ENCODE measurements at places on chromosomes 12 and 14.

GRCh38 chr12:93361151-93361919, 16.4 kb upstream of the NUDT4 start:
- DNase-seq, result no peak

GRCh38 chr12:89597210-89597609, 71.4 kb upstream of the POC1B start:
- no peak for DNase-seq

GRCh38 chr12:47264951-47265350, 185.2 kb upstream of the AMIGO2 start:
- DNase-seq, result no peak

DNA sequence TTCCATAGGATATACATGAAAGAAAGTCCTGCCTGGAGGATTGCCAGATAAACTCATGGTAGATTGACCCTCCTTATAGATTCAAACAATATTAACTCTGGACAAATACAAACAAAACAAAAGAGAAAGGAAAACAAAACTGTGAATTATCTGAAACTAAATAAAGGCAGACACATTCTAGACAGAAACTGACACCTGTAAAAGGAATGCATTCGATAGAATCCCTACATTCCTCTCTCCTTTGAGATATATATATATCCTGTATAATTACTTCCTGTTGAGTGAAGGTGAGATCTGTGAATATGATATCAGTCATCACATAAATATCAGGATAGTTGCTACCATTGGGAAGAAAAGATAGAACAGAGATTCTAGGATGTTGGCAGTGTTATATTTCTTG, 948.4 kb upstream of the ATXN7L3B start:
- no peak for DNase-seq

- no peak for DNase-seq
Measured at GRCh38 chr14:96267336-96267735, 11.3 kb downstream of the BDKRB1 start.

DNA sequence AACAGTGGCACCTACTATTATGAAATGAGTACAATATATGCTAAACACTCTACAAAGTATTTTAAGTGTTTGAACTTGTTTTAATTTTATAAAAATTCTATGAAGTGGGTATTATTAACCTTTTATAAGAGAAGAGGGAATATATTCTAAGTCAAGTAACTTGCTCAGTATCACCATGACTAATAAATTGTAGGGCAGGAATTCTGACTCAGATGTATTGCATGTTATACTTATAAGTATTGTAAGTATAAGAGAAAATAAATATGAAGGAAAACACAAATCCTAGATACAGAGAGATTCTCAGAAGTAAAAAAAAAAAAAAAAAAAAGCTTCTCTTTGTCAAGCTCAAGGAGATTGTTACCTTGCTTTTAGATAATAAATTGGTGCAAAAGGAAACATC, 893.2 kb downstream of the SLC16A7 start:
- no peak for DNase-seq

DNA sequence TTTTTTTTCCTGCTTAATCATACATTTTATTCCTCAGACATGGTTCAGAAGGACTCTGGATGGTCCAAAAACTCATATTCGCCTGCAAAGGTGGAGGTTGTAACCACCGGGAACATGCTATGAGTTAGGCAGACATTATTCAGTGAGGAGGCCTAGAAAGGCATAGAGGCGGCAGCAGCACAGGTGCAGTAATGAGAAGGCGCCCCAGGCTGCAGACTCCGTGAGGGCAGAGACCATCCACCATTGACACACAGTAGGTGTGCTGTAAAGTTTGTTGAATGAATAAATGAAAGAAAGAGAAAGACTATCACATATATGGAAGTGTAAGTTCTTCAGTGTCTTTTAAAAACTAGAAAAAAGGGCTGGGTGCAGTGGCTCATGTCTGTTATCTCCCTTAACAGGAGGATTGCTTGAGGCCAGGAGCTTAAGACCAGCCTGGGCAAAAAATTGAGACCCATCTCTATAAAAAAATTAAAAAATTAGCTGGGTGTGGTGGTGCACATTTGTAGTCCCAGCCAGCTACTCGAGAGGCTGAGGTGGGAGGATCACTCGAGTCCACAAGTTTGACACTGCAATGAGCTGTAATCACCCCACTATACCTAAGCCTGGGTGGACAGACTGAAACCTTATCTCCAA, 34.5 kb upstream of the PTGR2 start:
- no peak for DNase-seq

- DNase-seq, result no peak
Measured at GRCh38 chr12:46556105-46556559, 183.6 kb upstream of the SLC38A2 start.

DNA sequence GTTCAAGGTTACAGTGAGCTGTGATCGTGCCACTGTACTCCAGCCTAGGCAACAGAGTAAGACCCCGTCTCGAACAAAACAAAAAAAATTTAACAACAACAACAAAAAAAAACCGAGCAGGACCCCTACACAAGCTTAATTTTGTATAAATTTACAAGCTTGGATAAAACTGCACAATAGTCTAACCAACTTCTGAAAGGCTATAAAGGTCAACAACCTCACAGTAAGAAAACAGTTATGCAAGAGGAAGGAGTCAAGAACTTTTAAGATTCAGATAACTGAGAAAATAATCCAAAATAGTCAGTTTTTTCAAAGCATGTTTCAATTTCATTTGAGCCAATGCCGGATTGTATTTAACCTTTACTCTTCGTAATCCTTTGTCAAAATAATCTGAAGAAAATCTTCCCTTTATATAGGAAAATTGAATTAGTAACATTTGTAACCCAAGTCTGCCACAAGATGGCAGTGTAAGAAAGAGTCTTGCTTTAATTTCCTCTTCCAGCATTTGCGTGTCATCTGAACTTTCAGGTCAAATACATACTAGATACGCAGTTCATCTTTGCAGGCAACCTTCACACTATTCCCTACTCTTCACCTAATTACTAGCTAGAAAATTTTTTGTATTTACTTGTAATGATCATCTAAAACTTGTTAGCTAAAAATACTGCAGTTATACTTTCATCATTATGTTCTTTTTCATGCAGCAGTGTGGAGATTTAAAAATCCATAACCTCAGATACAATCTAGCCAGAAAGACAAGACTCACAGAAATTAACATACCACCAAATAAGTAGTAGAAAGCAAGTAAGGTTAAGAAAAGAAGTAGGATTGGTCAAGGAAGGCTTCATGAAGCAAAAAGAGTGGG, 5.8 kb downstream of the CCNB1IP1 start:
- no peak for DNase-seq

GRCh38 chr12:130026608-130027176, 122.9 kb upstream of the TMEM132D start:
- DNase-seq, result no peak

DNA sequence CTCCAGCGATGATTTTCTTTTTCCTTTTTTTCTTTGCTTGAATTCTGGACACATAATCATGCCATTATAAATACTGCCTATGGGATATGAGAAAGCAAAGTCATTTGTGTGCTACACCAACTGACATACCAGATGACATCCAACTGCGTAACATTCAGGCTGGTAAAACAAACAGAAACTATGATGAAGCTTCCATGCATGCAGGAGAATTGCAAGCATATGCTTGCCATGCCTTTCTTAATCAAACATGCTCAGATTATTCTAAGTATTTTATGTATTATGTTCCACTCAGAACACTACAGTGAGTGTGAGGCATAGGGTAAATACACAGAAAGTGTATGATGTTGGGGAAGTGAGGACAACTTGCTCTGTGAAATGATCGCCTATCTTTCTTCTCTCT, 97.4 kb downstream of the C12orf50 start:
- no peak for DNase-seq

- no peak for DNase-seq
Measured at GRCh38 chr12:25458047-25458552, 95.0 kb downstream of the LMNTD1 start.

- no peak for DNase-seq
Measured at GRCh38 chr14:99603471-99604277, at the start of gene CCDC85C. Gene CCDC85C (minus strand): TSS chr14:99604207. CDS start chr14:99603959, 248 bp downstream.

- DNase-seq, result no peak
Measured at GRCh38 chr12:62718762-62719426, 216.1 kb downstream of the PPM1H start.

- DNase-seq, result no peak
Measured at GRCh38 chr12:38785381-38785780, 120.0 kb downstream of the CPNE8 start.

GRCh38 chr12:6871052-6871957, 1.8 kb downstream of the SPSB2 start:
- no peak for DNase-seq

DNA sequence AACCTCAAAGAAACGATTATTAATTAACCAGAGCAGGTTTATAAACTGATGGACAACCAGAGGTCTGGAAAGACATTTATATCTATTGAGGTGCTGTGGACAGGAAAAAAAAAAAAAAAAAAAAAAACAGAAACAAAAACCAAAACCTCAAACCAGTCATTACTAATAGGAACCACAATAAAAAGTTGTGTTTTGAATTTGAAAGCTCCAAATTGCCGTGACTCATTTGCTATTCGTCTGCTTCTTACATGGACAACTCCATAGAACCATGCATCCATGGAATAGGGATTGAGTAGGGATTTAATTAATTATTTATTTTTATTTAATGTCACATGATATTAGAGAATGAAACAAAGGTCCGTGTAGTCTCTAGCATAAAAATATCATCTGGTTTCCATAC, 134.1 kb upstream of the SSTR1 start:
- DNase-seq, result no peak

GRCh38 chr12:128951448-128951847, 98.2 kb downstream of the GLT1D1 start:
- DNase-seq, result no peak

DNA sequence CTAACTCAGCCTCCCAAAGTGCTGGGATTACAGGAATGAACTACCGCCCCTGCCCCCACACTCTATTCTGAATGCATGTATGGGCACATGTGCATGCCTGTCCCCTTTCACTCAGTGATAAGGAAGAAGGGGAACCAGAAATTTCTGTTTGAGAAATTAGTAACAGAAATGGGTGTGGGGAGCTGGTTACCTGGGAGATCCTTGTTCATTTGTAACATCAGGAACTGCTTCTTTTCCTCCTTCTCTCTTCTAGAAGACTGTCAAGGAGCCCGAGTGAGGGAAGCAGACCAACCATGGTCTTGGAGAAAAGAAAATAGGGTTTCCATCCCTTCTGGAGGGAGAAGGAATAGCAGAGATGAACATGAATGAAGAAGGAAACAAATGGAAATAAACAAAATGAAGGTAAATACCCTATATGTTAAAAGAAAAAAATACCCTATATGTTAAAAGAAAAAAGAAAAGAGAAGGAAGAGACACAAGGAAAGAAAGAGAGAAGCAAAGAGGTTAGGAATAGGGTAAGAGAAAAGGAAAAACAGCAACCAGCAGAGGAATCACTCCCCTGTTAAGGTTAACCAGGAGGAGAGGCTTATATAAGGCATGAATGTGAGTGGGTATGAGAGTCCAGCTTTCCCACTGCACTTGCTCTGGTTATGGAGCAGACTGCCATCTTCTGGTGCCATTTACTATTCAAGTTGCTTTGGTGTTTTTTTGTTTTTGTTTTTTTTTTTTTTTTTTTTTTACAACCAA, 3.3 kb downstream of the PPP1R3E start:
- DNase-seq, result no peak

DNA sequence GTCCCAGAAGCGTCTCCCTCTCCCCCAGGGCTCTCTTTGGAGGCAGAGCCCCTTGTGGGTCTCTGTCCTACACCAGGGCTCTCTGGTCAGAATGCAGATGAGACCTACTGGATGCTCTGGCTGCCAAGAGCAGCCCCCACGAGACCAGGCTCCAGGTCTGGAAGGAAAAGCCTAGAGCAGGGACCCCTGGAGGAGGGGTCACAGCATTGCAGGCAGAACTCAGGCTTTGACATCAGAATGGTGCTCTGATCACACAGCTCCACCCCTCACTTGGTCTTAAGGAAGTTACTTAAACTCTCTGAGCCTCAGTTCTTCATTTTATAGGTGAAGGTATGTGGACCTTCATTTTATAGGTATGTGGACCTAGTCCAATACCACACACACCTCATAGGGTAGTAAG, 83.1 kb downstream of the ARL6IP4 start:
- DNase-seq, result no peak

- DNase-seq, result no peak
Measured at GRCh38 chr14:75274899-75275569, 3.6 kb upstream of the FOS start.

DNA sequence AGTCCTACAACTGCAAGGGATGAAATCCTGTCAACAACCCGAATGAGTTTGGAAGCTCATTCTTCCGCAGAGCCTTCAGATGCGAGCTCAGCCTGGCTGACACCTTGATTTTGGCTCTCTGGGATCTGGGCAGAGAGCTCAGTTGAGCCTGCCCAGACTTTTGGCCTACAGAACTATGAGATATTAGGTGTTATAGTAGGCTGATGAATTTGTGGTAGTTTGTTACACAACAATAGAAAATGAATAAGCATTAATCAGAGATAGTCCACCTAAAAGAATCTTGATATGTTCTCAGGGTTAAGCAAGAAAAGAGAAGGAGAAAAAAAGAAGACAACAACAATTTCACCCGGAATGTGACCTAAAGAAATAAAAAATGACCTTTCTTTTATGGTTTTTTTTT, 30.4 kb upstream of the GZMB start:
- no peak for DNase-seq

DNA sequence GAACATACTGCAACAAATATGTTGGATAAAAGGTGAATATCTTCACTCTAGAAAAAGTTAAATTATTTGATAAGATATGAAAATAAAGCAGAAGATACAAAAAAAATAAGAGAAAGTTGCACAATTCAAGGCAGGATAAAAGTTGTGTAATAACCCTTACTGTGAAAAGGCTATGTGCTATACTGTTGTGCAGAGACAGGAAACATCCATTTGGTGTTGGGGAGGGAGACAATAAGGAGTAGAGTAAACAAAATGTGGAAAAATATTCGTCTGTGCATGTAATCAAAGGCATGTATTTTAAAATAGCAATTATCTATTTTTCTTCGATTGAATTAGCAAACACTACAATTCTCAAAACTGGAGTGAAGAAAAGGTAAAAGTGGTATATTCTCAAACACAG, 34.8 kb downstream of the PTHLH start:
- DNase-seq, result no peak

- no peak for DNase-seq
Measured at GRCh38 chr12:16545836-16546235, 60.1 kb downstream of the LMO3 start.

- no peak for DNase-seq
Measured at GRCh38 chr14:29454026-29454693, 473.5 kb downstream of the PRKD1 start.

GRCh38 chr12:49777800-49778748, 36.7 kb downstream of the TMBIM6 start:
- peak; percentile 36 for DNase-seq
